SK-N-DZ (cell line): ENCODE measurements at places on chromosomes 2 and 18.

DNA sequence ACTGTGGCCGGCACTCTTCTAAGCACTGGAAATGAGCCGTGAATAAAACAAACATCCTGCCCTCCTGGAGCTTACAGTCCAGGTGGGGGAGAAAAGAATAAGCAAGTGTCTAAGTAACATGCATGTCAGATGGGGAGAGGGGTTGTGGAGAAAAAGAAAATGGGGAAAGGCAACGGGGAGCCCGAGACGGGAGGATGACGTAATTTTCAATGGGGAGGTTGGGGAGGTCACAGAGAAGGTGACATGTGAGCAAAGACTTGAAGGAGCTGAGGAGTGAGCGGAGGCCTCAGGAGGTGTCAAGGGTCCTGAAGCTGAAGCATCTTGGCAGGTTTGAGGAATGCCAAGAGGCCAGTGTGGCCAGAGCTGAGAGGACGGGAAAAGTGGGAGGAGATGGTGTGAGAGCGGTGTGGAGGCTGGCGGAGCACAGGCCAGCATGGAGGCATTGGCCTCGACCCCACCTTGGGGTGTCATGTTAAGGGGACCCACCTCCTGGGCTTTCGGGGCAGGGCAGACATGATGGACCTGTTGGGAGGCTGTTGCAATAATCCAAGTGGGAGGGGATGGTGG is 15.0 kb upstream of the NTSR2 start:
- DNase-seq: no peak

- DNase-seq: no peak
Observed at GRCh38 chr2:114056294-114057143, 166.6 kb downstream of the ACTR3 start.

DNA sequence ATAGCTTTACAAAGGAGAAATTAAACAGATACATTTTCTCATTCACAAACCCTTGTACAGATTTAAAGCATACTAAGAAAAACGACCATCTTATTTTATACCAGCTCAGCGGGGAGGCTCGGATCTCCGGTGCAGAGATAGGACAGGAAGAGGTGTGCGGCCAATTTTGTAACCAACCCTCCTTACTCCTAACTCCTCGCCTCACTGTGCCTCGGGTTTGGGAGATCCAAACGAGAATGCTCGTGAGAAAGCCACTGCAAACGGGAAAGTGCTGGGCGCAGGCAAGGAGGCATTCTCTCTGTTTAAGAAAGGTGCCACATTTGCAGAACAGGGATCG is 1.2 kb downstream of the KDSR start:
- no peak for DNase-seq

- no peak for DNase-seq
Observed at GRCh38 chr2:23420840-23421476, 36.0 kb downstream of the KLHL29 start.

DNA sequence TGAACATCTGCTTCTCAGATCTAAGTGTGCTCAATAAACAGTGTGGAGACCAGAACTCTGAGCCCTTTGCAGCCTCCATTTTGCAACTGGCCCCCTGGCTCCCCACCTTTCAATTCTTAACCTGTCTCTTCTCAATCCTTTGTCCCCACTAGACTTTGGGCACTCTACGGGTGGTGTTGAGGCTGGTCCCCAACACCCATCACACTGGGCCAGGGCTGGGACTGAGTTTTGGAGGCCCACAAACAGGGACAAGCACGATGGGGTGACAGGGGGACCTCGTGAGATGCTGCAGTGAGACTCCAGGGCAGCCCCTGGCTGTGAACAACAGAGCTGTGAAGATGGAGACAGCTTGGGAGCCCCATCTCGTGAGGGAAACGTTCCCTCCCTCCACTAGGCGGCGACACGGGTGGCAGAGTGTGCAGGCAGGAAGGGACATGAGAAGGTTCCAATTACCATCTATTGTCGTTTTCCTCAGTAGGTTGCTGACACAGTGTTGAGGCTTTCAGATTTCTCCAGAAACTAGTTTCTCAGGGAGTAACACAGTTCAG is 1.2 kb downstream of the ANKMY1 start:
- no peak for DNase-seq

DNA sequence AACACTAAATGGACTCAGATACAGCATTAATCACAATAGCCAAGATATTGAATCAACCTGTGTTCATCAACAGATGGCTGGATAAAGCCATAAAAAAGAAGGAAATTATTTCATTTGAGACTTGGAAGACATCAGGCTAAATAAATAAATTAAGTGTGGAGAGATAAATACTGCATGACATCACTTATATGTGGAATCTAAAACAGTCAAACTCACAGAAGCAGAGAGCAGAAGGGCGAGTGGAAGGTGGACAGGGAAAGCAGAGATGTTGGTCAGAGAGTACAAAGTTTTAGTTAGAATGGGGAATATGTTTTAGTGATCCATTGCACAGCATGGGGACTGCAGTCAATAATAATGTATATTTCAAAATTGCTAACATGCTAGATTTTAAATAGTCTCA is 207.2 kb downstream of the VAPA start:
- no peak for DNase-seq

DNA sequence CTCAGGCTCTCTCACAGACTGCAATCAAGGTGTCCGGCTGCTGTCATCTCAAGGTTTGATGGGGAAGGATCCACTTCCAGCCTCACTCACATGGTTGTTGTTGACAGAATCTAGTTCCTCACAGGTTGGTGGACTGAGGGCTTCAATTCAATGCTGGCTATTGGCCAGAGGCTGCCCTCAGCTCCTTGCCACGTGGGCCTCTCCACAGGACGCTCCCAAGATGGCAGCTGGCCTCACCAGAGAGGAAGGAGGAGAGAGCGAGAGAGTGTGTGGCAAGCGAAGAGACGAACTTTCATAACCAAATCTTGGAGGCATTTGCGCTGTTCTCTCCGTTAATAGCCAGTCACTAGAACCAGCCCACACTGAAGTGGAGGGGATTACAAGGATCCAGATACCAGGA is 13.5 kb upstream of the DNMT3A start:
- DNase-seq: no peak

DNA sequence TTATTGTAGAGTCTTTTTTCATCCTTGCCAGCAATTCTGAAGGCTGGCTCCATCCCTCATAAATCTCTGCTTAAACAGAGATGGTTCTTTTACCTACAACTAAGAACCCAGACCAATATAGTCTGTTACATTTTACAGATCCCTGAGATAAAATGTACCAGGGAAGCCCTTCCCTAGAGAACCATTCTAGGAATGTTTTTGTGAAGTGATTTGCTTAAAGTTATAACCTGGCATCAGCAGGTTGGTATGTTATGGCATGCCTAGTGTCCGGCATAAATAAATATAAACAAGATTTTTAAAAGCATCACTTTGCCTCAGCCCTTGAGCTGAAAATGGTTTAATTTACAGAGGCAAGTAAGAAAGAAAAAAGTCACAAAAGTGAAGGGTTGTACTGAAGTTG is 18.5 kb upstream of the NPAS2 start:
- DNase-seq: no peak

- DNase-seq: no peak
Observed at GRCh38 chr2:180456801-180457200, 449.7 kb upstream of the CWC22 start.

DNA sequence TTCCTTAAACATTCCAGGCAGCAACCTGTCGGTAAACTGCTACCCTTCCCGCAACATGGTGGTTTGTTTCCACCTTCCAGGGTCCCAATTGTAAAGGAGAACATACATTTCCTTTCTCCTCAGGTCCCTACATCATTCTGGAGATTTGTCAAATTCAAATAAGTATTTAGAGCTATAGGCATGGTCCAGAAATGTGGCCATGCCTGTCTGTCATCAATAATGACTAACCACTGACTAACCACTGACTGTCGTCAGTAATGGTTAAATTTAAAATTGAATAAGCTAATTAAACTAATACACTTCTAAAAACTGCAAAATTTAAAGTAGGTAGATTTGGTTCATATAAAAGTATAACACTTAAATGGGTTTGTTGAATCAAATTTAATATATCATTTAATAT is 984.0 kb upstream of the SLC39A10 start:
- no peak for DNase-seq

DNA sequence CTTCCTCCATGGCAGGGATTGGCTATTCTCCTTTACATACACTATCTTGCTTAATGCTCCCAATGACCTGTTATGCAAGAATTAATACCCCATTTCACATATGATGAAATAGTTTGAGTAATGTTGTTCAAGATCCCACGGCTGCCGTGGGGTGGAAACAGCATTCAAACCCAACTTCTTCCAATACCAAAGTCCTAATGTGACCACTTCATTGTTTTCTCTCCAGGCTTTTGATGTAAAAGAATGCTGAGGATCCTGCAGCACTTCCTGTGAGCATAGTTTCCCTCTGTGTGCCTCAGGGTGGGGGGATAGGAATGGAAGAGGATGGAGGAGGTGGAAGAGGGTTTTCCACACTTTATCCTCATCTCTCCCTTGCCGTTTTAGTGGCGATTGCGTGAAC is 199.4 kb downstream of the IRS1 start:
- DNase-seq: no peak

GRCh38 chr2:221807706-221808105 is 235.6 kb upstream of the EPHA4 start:
- DNase-seq: no peak

- no peak for DNase-seq
Observed at GRCh38 chr2:86344404-86344803, 7.0 kb upstream of the REEP1 start.
